ENCODE measurements at places on chromosomes 1 and 21.
A peak's percentile ranks its signal among the peaks of the same experiment; 100 is the strongest.

DNA sequence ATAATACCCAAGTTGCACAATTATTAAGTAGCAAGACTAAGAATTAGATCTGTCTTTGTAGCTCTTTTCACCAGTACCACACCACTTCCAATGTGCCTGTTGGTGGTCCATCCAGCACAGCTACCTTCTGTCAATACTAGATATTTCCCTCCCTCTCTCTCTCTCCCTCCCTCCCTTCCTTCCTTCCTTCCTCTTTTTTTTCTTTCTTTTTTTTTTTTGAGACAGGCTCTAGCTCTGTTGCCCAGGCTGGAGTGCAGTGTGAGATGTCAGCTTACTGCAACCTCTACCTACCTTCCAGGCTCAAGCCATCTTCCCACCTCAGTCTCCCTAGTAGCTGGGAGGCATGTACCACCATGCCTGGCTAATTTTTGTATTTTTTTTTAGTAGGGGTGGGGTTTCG lies 21.1 kb downstream of the KPNA6 start:
- DNase-seq, result no peak

GRCh38 chr1:42259739-42260064 lies 75.3 kb downstream of the FOXJ3 start:
- no peak for DNase-seq

- no peak for DNase-seq
Measured at GRCh38 chr1:196655071-196655470, 3.2 kb downstream of the CFH start.

DNA sequence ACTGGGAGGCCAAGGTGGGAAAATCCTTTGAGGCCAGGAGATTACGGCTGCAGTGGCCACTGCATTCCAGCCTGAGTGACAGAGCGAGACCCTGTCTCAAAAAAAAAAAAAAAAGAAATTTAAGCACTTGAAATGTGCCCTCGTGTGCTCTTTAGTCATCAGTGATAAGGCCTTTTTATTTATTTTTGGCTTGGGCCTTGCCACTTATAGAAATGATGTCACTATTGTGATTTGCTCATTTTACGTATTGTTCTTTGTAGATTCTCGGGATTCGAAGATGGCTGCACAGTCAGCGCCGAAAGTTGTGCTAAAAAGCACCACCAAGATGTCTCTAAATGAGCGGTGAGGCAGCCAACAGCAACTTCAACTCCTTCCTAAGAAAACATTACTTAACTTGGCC lies 2.4 kb downstream of the CHTOP start:
- DNase-seq, result no peak

DNA sequence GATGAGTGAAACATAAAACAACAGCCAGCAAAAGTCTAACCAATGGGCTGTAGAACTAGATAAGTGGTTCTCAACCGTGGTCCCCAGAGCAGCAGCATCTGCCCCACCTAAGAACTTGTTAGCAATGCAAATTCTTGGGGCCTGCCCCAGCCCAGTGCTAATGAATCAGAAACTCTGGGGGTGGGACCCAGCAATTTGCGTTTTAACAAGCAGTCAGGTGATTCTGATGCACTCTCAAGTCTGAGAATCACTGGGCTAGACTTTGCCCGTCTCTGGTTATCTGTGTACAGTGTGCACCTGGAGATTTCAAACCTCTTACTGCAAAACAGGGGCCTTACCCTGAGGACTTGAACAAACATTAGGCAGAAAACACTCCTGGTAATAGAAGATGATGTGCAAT lies 66.5 kb downstream of the PLXNA2 start:
- no peak for DNase-seq

DNA sequence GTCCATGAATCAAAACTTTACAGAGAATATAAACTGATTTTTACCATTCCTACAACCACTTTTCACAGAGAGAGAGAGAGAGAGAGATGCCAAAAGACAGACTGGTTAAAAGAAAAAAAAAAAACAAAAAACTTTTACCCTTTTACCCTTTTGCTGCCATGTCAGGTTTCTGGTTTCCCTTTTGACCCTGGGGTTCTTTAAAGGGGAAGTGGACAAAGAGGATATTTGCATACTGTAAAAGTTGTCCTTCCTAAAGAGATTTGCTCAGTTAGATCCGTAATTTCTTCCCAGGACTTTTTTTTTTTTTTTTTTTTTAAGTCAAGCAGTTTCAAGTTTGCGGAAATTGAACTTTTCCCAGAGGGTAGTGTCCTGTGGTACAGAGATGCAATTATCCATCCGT lies 287.8 kb upstream of the RGS18 start:
- DNase-seq, result no peak

DNA sequence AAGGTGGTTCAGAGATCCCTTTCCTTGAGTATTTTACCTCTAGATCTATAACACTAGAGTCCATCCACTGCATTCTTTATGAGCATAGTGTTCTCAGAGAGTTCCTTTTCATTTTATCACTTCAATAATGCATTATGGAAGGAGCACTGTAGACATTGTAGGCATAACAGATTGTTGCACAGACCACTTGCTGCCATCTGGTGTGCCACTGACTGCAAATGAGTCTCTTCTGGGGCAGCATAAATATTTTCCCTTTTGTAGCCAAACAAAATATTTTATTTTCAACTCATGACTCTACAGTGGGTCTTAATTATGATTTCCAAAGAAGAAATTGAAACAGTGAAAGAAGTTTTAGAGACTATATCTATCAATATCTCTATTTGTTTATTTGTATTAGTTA lies 290.4 kb downstream of the OLFM3 start:
- DNase-seq, result no peak

DNA sequence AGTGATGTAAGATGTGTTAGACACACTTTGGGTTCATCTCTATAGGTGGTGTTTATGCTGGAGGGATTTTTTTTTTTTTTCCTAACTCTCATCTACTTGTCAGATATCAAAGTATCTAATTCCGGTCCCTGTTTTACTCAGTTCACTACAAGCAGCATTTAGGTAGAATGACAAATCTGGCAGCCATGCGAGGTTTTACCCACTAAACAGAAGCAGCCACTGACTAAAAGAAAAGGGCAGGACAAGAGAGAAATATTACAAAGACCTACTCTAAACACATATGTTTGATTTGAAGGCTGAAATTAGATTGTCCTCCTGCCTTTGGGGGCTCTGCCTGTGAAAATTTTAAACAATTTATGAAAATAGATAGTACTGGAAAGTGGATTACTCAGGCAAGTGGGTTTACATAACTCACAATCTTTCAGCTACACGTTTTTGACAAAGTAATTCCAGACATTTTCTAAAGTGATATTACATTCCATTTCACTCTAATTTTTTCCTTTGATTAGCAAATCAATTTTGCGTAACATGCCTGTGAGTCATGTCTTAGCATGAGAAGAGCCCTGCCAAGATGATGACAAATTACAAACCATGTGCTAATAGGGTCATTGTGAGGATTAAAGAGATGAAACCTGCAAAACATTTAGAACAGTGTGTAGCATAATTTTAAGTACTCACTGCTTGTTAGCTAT lies 172.6 kb downstream of the PLA2G4A start:
- peak; percentile 40 for DNase-seq

- no peak for DNase-seq
Measured at GRCh38 chr1:84010136-84010535, 11.2 kb upstream of the TTLL7 start.

- DNase-seq, result no peak
Measured at GRCh38 chr1:19013826-19014548, 57.5 kb upstream of the IFFO2 start.

GRCh38 chr1:203175237-203175826 lies at the start of gene MYBPH:
MYBPH (minus strand) TSS chr1:203175826; CDS start chr1:203175755, 71 bp downstream.
- DNase-seq, result no peak

DNA sequence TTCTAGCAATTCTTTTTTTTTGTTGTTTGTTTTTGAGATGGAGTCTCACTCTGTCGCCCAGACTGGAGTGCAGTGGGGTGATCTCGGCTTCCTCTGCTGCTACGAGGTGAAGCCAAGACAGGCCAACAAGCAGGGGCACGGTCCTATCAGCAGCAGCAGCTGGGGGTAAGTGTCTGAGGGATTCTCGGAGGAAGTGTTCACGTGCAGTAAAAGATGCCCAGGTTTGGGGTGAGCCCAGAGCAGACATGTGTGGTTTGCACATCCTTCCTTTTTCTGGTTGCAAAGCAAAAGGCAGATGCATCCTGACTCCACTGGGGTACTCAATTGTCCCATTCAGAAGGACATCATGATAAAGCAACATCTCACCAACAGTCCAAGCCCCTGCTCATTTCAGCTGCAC lies 27.7 kb downstream of the PIGP start:
- no peak for DNase-seq

DNA sequence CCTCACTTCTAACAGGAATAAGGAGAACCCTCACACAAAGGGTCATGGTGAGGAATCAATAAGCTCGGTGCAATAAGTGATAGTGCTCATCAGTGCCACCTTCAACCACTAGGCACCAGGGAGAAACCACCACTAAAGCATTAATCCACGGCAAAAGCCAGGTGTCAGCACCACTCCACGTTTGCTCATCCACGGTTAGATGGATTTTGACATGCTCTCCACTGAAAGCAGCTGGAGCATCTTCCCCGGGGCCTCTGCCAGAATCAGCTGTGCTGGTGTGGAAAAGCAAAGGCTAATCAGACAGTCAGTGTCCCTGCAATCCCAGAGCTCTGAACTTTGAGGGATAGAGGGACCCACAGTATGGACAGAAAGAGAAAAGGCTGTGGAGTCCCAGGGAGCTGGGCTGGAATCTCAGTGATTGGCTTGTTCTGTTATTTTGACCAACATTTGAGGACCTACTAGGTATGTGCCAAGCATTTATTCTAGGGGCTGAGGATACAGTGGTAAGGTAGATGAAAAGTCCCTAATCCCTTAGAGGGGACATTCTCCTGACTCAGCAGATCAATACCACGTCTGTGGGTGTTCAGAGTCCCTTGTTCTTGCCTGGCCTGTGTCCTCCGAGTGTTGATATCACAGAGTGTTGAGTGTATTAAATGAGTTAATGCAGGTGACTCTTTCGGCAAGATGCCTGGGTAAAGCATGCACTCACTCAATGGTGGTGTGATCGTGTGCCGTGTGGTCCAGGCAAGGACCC lies 41.3 kb downstream of the FHAD1 start:
- no peak for DNase-seq

- no peak for DNase-seq
Measured at GRCh38 chr1:14098294-14098913, 398.4 kb downstream of the PRDM2 start.

DNA sequence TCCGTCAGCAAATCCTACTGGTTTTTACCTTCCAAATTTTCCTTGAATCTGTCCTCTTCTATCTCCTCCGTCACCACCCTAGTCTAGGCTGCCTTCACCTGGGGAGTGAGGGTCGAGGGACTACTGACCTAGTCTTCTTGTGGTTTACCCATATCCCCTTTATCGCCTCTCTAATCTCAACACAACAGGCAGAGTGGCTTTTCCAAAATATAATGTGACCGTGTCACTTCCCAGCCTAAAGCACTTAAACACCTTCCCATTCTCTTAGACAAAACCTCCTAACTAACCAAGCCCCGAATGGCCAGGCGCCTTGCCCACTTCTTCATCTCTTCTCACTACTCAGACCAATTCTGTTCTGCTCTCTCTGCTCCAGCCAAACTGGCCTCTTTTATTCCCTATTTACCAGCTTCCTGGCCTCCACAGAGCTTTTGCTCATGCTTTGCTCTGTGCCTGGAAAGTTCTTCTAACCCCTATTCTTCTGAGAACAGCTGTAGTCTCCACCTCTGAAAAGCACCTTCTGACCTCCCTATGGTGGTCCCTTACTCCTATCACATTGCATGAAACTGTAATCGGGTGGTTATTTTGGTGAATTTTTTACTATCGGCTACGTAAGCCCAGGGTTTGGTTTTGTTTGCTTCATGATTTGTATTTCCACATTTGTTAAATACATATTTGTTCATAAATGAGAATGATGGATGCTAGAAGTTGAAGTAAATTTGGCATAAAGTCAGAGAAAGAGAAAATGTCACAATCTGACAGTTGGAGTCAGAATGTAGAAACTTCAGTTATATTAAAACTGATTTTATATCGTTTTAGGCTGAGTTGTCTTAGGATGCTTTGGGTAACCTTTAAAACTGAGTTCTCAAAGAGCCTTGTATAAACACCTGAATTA lies 1.2 kb upstream of the NBPF1 start:
- no peak for DNase-seq

GRCh38 chr1:1669468-1670440 lies 10.9 kb upstream of the CDK11B start:
- DNase-seq, result no peak

DNA sequence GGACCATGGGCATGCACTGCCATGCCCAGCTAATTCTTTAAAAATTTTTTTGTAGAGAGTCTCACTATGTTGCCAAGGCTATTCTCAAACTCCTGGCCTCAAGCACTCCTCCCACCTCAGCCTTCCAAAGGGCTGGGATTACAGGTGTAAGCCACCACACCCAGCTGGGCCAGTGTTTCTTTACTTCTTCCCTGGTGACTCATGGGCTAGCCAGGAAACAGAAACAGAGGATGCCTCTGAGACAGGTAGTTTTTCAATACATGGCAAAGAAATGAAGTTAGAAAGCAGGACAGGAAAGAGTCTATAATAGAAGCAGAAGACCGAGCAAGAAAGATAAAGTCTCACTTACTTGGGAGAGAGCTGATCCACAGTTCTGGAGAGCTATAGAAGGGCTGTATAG lies 7.6 kb upstream of the C1orf74 start:
- no peak for DNase-seq

DNA sequence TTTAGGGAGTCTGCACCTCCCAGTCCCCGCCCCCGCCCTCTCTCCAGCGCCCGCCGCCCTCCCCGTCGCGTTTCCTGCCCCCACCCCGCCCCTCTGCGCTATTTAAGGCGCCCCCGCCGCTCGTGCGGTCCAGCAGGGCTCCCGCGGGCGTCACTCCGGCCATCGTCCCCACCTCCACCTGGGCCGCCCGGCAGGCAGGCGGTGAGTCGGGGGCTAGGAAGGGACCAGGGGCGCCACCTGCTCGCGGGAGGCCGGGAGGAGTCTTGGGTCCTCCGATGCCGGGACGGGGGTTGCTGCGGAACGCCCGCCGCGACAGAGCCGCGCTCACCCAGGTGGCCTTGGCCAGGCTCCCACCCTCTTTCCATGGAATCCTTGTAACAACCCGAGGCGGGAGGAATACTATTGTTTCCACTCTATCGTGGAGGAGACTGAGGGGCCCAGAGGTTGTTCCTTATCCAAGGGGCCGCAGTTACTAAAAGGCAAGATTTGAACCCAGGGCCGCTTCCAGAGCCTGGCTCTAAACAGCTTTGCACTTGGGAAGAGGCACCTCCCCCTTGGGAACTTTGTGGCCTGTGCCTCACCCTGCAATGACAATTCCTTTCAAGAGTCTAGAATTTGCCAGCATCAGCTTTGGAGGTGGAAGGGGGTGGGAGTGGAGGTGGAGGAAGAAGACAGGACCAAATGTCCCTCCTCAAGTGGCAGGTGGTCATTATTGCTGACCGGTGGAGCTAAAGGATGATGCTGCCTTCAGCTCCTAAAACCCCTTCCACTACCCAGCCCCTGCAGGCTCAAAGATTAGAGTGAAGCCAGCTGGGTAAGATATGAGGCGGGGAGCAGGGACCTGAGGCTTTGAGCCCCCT lies at the start of gene GJA4:
Gene GJA4 (plus strand): TSS at position 132 of the 860 bp plus-strand sequence. CDS start 1,215 bp downstream, outside the sequence.
- DNase-seq, result no peak

DNA sequence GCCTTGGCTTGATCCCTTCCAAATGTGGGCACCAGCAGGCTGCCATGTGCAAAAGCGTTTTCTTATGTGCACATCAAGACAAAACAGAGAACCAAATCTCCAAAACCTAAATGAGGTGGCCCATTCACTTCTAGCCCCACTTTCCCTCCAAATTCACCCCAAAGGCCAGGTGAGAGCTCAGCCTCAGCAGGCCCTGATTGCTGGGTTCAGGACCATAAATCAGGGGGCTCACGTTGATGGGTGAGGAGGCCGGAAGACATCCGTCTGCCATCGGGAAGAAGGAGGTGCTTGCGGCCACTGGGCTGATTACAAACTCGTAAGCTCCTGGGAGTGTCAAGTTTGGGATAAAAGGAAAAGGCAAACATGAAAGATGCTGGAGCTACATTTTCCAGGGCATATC lies 86.7 kb upstream of the CLDN14 start:
- no peak for DNase-seq

All from AG08395 (cell line).